Foreskin fibroblast (primary cell): ENCODE measurements at places on chromosomes 7 and 10.

GRCh38 chr7:156111-157007, 36.0 kb upstream of the FAM20C start:
- DNase-seq: no peak

GRCh38 chr10:103854265-103854685, 1.1 kb downstream of the SH3PXD2A start:
- peak; percentile 76 for DNase-seq

- DNase-seq: peak; percentile 15
Observed at GRCh38 chr10:110764378-110764777, 107.3 kb upstream of the PDCD4 start.

DNA sequence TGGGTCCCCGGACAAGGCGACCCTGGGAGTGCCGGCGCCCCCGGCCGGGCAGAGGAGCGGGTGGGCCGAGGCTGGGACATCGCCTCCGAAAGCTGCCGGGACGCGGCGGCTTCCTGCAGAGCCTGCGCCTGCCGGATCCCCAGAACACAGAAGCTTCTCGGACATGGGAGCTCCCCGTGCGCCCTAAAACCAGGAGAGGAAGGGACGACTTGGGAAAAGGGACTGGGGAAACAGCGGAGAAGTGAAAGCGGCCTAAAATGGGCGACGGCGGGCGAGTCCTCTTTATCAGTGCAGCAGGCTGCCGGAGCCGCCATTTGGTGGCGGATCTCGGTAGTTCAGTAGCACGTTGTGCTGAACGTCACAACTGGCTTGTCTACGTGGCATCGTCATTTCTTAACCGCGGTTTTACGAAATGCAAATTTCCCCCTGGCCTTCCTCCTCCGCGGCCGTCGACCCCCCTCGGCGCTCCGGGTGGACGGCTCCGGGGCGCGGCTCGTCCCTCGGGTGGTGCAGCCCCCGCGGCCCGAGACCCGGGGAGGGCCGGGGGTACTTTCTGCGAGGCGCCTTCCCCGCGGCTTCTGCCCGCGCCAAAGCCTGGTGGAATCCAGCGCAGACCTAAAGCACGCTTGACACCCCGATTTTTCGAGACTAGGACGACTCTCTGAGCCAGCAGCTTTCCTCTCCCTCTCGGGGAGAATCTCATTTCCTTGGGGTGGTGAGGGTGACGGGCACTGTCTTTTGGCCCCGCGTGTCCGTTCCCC, 9.9 kb upstream of the SPAG6 start:
- DNase-seq: peak; percentile 54

- DNase-seq: no peak
Observed at GRCh38 chr7:122544463-122544862, 154.5 kb downstream of the RNF133 start.

DNA sequence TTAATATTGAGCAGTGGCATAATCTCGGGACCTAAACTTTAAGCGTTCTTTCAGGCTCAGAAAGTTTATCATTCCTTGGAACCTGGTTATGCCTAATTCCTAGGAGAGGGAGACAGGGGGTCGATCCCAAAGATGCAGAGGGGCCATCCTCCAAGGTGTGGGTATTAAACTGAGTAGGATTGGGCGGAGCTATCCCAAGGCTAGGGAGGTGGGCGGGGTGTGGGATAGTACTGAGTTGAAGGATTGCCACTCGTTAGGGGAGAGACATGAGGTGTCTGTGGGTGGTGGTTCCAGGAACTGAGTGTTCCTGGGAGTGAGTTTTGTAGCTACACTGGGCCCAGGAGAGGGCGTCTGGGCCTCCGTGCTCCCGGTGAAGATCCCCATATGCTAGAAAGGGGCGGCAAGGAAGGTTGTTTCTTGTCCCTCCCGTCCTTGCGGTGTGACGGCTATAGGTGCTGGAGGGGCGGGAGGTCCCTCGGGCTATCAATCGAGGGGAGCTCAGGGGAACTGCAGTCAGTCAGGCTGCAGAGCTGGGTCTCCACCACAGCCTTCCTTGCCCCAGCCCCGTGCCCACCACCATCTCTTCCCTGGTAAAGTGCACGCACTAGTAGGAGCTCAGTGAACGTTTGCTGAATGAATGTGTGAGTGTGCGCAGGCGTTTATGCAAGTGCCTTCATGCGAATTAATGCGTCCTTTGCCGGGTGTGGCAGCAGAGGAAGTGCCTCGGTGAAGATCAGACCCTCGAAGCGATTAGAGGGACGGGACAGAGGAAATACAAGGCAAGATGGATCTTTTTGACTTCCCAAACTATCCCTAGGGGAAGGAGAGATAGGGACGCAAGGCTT, 3.0 kb upstream of the HMX2 start:
- no peak for DNase-seq

DNA sequence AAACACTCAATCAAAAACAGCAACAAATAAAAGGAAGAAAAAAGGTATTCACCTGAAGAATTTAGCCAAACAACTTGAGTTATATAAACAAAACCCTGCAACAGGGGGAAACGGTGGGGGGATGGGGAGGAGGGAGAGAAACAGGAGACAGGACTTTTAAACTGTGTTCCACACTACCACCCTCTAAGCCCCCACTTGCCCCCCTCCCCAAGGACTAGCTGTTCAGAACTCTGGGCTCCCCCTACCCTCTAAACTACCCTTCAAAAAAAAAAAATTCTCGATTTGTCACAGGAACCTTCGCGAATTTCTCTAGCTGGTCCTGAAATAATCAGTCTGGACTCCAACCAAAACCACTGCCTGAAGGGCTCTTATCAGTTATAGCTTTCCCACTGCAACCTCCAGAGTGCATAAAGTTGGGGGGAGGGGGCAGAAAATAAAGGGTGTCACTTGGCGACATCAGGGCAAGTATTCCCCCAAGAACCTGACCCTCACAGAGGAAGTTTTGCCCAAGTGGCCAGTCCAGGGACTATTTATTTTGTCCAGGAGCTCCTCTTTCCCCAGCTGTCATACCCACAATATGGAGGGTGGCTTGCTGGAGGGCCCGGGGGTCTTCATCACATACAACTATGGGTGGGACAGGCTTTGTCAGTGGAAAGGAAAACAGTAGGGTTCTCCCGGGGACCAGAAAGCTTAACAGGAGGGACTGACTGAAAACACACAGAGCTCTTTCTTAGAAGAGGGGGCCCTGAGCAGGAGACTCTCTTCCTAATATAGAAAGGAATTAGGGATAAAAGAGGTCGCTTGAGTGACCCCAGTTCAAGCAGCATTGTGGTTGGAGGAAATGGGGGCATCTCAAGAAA, 1.3 kb downstream of the UBE2H start:
- no peak for DNase-seq

GRCh38 chr7:1268866-1269265, 36.2 kb downstream of the UNCX start:
- no peak for DNase-seq

GRCh38 chr7:117808341-117808757, 64.9 kb downstream of the CTTNBP2 start:
- DNase-seq: no peak

DNA sequence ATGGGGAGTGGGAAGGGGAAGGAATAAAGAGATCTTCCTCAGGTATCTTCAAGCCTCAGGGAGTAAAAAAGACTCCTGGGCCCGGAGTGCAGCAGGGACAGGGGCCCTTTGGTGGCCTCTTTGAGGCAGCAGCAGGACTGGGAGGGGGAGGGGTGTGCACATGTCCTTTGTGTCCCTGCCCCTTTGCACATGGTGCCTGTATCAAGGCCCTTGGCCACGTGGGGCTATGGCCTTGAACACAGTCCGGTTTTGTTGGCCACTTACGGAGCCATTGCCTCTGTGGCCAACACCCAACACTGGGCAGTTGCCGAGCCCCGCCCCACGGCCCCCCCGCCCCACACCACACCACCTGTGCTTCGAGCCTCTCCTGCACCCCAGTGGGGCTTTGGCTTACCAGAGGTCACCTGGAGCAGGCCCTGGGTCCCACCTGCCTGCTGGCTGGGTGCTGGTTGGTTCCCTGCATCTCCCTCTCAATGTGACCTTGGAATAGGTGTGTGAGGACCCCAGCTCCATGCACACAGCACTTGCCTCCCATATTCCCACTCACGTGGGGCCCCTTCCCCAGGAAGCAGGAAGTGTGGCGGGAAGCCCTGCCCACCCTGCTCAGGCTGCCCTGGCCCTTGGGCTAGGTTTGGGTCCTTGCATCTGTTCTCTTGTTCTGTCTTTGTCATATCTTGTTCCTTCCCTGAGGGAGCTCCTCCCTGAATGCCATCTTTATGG, 5.4 kb downstream of the SAP25 start:
- no peak for DNase-seq

GRCh38 chr10:71220689-71221540, 8.5 kb downstream of the UNC5B start:
- DNase-seq: no peak

- DNase-seq: no peak
Observed at GRCh38 chr7:117950601-117951260, 77.5 kb upstream of the CTTNBP2 start.

DNA sequence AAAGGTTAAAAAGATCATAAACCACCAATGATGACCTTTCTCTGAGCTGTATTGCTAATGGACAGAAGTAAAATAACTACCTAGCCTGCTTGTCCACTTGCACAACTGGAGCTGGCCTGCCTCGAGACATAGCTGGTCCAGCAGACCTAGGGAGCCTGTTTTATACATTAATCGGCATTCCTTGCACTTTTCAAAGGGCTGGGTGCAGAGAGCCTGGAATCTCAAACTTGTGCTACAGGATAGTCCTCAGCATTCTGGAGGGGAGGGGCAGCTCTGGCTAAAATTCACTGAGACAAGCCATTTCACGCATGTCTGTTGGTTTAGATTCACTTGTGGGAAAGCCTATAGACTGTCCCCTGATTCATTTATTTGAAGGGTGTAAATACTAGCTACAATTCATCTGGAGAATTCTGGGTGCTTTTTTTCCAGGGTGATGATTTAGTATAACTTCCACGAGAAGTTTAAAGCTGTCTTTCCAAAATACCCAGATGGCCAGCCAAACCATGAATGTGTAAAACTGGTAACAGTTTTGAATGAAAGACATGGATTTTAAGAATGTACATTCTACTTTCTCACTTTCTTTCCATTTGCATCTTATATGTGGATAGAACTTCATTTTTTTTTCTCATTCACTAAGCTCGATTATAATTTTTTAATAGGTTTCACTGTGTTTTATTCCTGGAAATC, 389.4 kb downstream of the KCNMA1 start:
- no peak for DNase-seq

DNA sequence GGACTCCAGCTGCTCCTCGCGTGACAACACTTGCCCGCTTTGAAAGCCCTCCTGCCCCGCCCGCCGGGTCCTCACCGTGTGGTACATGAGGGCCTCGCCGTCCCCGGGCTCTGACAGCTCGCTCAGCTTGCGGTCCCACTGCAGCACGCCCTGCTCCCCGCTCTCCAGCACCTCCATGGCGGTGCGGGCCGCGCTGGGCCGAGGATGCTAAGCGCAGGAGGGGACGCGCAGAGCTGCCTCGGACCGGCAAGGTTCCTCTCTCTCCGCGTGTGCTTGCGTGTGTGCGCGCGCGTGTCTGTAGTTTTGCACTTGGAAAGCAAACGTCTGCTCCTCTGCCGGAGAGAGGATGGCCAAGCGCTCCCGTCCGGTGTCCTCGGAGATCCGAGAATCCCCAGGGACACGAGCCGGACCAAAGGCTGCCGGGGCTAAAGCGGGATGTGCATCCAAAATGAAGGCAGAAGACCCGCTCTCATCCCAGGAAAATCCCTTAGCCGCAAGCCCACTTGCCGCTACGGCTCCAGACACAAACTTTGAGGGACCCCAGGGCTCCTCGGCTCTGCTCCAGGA, at the start of gene CREB3L2:
TSS of gene CREB3L2 (minus strand) at position 558 of the 567 bp plus-strand sequence. CDS start at position 177, 381 bp downstream.
- DNase-seq: peak; percentile 79

- no peak for DNase-seq
Observed at GRCh38 chr7:149021725-149022062, 6.6 kb downstream of the PDIA4 start.

- no peak for DNase-seq
Observed at GRCh38 chr10:48568131-48568530, 36.7 kb downstream of the ARHGAP22 start.

GRCh38 chr10:116082206-116082605, 190.8 kb downstream of the GFRA1 start:
- no peak for DNase-seq

DNA sequence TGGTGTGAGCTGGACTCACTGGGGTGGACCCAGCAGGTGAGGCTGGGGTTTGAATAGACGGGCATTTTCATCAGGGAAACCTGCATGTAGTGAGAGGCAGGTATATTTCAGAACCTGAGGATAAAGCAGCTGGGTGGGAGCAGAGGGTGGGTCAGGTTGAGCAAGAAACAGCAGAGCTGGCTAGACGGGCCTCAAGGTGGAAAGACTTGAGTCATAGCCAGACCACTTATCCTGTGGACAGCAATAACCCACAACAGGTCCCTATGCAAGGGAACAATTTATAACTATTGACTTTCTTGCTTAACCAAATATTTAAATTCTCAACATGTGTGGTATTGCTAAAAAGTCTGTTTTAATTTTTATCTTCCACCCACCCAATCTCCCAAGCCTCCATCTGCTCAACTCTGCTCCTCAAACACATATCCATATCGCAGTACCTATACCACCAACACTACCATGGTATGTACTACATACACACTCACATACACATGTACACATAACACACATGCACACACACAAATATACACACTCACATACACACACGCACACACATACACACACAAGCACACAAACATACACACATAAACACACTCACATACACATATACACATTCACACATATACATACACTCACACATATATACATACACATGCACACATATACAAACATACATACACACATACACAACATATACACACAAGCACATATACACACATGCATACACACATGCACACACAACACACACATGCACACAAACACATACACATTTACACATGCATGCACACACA, 129.0 kb upstream of the C7orf33 start:
- no peak for DNase-seq

GRCh38 chr10:4826792-4827324, 851 bp downstream of the AKR1E2 start:
- no peak for DNase-seq

GRCh38 chr7:1547777-1548437, 8.1 kb downstream of the TMEM184A start:
- DNase-seq: no peak

- peak; percentile 23 for DNase-seq
Observed at GRCh38 chr10:50360077-50360850, 108.9 kb upstream of the ASAH2 start.

DNA sequence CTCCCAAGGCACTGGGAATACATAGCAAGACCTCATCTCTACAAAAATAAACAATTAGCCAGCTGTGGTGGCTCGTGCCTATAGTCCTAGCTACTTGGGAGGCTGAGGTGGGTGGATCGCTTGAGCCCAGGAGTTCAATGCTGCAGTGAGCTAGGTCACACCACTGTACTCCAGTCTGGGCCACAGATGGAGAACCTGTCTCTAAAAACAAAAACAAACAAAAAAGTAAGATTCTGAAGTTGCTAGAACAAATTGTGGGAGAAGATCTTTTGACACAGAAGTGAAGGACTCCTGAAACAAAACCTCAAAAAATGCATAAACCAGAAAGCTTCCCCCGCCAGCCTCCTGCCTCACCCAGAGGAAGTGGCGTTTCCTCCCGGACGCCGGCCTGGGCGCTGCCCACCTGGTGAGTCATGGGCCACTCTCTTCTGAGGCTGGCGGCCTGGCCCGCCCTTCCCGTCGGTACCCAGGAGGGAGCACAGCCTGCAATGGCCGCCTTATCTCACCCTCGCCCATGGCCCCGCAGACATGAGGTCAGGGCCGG, 25.4 kb upstream of the ELN start:
- no peak for DNase-seq
